RWPE2 (cell line): ENCODE measurements at places on chromosomes 2 and 18.

GRCh38 chr2:142989273-142990204, 112.1 kb downstream of the KYNU start:
- DNase-seq = no peak

GRCh38 chr2:29580223-29580622, 341.2 kb downstream of the ALK start:
- DNase-seq = no peak

DNA sequence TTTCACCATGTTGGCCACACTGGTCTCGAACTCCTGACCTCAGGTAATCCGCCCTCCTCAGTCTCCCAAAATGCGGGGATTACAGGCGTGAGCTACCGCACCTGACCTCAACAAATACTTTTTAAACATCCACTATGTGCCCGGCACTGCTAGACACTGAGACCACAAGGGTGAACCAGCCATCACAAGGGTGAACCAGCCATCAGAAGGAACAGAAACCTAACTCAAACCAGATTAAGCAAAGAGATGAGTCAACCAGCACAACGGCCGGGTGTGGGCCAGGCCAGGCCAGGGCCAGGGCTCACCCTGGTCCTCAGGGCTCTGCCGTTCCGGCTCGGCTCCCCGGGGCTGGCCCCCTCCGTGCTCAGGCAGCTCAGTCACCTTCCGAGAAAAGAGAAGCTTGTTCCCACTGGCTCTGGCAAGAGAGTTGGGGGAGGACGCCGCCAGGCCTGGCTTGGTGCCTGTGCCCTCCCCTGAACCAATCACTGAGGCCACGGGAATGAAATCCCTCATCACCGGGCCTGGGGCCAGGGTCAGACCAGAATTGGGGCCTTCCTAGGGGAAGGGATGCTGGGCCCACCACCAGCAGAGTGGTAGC, 4.4 kb downstream of the TEX44 start:
- DNase-seq = no peak

GRCh38 chr2:11866358-11867335, 120.2 kb downstream of the LPIN1 start:
- DNase-seq = no peak

GRCh38 chr2:79638954-79639353, 126.1 kb downstream of the CTNNA2 start:
- no peak for DNase-seq

GRCh38 chr18:70419526-70419925, 130.7 kb downstream of the SOCS6 start:
- DNase-seq = no peak

DNA sequence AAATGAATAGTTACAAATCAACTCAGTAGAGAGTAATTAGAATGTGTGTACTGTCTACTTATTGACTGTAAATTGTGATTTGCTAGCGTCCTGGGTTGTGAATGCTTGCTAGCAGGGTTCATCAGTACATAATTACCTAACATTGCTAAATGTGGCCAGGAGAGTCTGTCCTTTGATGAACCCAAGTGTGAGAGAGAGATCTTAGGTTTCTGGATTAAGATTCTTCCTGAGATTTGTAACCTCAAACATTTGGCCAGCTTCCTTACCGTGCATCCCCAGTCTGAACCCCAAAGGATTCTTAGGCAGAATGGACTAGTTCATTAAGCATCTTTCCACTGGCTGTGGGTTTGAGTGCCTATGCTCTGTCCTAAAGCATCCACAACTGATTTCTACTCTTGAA, 84.0 kb upstream of the ITPRID2 start:
- DNase-seq = no peak

GRCh38 chr2:65213035-65213434, 14.6 kb upstream of the ACTR2 start:
- DNase-seq = no peak

DNA sequence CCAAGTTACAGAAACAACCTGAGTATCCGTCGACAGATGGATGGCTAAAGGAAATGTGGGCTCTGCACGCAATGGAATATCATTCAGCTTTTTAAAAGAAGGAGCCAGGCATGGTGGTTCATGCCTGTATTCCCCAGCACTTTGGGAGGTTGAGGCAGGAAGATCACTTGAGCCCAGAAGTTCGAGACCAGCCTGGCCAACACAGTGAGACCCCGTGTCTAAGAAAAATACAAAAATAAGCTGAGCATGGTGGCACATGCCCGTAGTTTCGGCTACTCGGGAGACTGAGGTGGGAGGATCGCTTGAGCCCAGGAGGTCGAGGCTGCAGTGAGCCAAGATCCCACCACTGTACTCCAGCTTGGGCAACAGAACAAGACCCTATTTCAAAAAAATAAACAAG, 34.3 kb downstream of the TCF7L1 start:
- DNase-seq = no peak

DNA sequence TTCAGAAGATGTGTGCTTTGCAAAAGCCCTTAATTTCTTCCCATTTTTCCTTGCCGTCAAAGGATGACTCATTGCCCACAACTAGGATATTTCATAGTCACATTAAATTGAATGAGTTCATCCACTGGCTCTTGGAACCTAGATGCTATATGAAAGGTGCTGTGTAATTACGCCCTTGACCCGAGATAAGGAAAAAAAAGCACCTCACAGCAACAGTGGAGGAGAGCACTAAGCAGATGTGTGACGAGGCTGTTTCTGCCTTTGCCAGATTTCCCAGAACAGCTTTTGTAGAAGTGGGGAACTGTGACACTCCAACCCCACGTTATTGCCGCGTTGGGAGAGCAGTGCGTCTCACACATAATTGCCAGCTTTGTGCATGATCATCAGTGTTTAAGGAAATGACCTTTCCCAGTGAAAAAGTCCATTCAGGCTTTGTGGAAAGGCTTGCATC, 33.3 kb upstream of the TMEM87B start:
- DNase-seq = no peak

GRCh38 chr2:175097297-175097696, 70.7 kb downstream of the ATF2 start:
- DNase-seq = no peak

DNA sequence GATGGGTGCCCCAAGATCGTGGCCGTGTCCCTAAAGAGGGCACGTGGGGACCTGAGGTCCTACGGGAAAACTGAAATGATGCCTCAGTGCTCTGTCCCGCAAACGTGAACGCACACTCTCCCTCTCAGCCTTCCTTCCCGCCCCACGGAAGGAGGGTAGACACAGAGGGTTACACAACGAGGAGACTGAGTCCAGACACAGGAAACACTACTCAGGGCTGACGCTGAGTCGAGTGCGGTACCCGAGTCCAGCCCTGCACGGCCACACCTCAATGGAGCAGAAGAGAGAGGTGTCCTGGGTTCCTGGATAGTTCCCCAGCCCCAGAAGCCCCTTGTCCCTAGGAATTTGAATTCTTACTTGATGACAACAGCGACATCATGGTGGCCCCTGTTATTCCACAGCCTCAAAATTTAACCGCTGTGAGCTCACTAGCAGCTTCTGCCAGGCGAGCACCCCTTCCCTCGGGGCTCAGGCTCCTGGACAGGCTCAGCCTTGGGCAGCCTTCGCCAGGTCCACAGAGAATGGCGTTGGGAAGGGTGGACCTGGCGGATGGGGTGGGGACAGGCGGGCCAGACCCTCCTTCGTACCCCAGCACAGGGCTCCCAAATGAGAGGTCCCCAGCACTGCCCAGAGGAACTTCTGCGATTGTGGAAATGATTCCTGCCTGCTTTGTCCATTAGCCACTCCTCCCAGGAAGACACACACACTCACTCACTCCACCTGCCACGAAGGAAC, 980 bp upstream of the RNPEPL1 start:
- peak; percentile 55 for DNase-seq

- no peak for DNase-seq
Observed at GRCh38 chr2:119914266-119914665, 98.6 kb upstream of the EPB41L5 start.

DNA sequence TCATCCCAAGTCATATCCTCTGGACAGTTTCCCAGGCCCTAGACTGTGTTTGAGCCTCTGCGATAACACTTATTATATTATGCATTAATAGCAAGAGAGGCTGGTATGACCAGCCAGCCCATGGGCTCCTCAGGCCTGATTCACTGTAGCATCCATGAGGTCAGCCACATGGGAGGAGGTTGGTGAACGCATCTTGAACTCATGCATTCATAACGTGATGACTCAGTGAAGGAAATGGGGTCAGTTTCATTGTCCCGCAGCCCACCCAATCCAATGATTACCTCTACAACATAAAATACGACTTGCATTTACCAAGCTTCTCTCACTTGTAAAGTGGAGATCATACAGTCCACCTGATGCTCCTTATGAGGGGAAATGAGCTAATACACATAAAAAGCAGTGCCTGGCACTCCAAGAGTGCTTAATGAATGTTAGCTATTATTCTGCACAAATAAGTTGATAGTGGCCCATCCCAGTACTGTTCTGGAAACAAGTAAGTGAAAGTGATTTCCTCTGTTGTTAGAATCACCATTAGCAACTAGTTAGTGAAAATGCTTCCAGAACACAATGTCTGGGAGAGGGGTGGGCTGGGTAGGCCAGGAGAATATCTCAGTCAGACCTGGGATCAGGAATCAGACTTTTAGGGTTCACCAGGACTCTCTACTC, 46.1 kb upstream of the CELF4 start:
- no peak for DNase-seq

DNA sequence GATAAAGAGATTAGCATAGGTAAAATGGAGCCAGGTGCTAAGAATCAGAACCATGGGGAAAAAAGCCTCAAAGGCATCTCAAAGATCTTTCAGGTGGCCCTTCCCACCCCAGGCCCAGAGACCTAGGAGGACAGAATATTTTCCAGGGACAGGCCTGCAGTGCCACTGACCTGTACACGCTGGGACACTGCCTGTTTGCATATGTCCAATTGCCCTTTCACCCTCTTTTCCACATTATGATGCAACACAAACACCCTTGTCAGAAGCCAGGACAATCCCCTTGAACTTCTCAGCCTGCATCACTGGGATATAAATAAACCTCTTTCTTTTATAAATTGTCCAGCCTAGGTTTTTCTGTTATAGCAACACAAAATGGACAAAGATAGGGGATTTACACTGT, 419.1 kb downstream of the TRIB2 start:
- no peak for DNase-seq

- no peak for DNase-seq
Observed at GRCh38 chr2:28681606-28682005, 70.0 kb upstream of the PPP1CB start.

GRCh38 chr2:29314816-29315571, 199.8 kb downstream of the CLIP4 start:
- DNase-seq = no peak

DNA sequence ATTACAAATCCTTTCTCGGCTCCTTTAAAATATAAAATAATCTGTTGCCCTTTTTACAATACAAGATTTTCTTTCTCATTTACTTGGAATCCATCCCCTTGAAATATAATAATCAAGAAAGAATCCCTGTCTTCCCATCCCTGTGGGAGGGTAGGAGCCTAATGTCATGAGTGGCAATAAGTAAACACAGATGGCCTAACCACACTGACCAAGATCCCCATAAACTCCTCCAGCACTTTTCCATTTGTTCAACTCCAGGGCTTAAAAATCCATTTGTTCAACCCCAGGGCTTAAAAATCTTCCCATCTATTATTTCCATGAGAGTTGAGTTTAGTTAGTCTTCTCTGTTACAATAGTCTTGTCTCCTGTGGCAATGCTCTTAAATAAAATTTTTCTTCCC, 297.6 kb downstream of the CDH7 start:
- no peak for DNase-seq

DNA sequence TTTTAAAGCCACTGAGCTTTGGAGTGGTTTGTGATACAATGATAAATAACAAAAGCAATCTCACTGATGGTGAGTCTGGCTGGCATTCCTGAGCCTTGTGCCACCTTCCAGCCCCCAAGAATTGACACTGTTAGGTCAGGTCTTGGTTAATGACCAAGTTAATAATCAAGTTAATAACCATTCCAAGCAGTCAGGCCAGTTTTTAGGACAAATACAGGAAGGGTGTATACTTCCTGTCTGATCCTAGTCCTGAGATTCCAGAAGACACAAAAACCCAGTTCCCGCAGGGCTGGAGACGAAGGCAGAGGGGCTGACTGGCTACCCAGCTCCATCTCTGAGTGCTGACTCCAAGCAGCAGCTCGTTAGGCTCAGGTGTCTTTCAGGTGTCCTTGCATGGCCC, 74.6 kb upstream of the LAPTM4A start:
- DNase-seq = no peak

GRCh38 chr18:74682141-74682990, 84.7 kb downstream of the ZNF407 start:
- DNase-seq = no peak

DNA sequence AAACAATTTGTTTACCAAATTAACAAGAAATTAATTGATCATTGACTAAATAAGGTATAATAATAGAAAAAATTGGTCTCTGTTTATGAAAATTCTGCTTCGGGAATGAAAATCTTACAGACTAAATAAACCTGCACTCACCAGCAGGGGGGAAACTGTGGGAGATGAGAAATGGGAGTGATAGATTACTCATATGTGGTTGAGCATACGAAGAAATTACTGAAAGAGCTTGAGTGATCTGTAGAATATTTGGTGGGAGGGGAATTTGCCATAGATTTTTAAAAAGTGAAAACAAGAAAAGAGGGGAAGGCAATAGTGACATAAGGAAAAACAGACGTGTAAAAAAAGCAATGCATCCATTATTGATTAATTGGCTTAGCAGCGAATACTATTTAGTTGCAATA, 2.2 kb downstream of the HMSD start:
- DNase-seq = no peak

DNA sequence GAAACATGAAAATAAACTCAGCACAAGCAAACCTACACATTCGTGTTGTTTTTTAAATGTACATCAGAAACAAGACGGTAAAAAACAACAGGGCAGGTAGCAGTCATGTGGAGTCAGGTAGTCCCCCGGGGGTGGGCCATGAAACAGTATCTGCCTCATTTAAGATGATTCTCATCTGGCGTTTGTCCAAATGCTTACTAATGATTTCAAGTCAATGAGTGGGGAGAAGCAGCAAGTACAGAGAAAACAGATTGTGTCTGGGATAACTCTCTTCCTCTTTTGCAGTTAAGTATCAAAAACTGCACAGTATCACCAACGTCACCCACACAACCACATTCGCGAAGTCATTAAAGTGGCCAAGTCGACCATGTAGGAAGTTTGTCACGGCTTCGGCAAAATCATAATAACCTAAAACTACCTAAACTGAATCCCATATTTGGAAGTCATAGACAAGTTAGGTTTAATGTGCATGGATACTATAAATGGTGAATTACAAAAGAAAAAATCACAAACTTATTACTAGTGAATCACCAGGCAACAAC, 1.3 kb downstream of the LAPTM4A start:
- no peak for DNase-seq

DNA sequence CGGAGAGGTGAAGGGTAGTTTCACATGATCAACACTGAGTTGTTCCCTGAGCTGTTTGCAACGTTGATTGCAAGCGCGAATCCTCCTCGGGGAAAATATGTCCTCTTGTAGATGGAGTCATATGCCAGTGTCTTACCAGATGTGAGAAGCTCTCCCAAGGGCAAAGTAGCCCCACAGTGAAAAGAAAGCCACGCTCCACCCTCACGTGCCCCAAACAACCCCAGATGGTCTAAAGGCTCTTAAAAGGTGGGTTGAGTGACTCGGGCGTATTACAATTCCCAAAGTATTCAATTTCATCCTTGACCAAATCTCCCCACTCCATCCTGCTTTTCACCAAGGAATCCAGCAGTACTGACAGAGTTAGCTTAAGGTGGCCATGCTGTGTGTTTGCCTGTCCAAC, 332.1 kb upstream of the SOX11 start:
- DNase-seq = no peak
